ENCODE measurements at places on chromosomes 3 and 15. TPM values are rescaled to one million over a fixed set of nuclear protein-coding genes. Genes with fewer than 3 reads are reported as not detected.

DNA sequence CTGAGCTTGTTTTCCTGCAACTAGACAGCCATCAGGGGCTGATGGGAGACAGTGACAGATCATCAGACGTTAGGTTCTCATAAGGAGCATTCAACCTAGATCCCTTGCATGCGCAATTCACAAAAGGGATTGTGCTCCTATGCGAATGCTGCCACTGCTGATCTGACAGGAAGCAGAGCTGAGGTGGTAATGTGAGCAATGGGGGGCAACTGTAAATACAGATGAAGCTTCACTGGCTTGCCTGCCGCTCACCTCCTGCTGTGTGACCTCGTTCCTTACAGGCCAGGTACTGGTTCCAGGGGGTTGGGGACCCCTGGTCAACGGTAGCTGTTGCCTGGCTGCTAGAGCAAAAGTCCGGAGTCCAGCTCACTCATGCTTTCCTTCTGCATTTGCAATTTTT, 26.4 kb upstream of the KCNAB1 start:
- DNase-seq, result no peak

DNA sequence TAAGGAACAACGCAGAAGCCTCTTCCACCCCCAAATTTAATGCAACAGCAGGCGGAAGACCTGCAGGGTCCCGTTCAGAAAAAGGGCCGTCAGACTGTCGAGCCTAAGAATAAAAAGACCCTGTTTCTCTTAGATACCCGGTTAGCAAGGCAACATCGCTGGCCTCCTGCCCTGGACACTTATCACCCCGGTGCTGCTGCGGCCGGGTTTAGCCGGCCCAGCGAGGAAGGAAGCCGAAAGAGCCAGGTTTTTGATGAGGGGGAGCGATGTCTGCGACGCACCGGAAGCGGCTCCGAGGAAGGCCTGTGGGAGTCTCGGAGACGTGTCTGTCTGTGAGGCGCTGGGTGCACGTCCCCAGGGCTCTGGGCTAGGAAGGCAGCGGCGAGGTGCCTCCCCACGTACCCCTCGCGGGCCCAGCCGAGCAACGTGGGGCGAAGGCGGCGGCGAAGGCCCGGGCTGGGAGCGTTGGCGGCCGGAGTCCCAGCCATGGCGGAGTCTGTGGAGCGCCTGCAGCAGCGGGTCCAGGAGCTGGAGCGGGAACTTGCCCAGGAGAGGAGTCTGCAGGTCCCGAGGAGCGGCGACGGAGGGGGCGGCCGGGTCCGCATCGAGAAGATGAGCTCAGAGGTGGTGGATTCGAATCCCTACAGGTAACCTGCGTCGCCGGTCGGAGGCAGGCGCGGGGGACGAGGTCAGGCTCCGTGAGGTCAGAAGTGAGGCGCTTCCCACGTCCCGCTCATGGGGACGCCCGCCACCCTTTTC, at the start of gene UBA5:
TSS of gene UBA5 (plus strand) at position 278 of the 759 bp plus-strand sequence. CDS start at position 487, 209 bp downstream.
- peak; percentile 62 for DNase-seq

GRCh38 chr3:26438981-26439884, 183.3 kb upstream of the LRRC3B start:
- no peak for DNase-seq

GRCh38 chr15:96625256-96625655, 294.8 kb downstream of the NR2F2 start:
- DNase-seq, result no peak

GRCh38 chr3:170054204-170054603, 16.4 kb downstream of the GPR160 start:
- DNase-seq, result no peak

GRCh38 chr3:47347217-47347801, 33.5 kb upstream of the PTPN23 start:
- peak; percentile 34 for DNase-seq

GRCh38 chr3:45690336-45691035, 1.3 kb downstream of the SACM1L start:
- DNase-seq, result no peak

- no peak for DNase-seq
Measured at GRCh38 chr3:179432021-179432420, 19.2 kb downstream of the GNB4 start.

DNA sequence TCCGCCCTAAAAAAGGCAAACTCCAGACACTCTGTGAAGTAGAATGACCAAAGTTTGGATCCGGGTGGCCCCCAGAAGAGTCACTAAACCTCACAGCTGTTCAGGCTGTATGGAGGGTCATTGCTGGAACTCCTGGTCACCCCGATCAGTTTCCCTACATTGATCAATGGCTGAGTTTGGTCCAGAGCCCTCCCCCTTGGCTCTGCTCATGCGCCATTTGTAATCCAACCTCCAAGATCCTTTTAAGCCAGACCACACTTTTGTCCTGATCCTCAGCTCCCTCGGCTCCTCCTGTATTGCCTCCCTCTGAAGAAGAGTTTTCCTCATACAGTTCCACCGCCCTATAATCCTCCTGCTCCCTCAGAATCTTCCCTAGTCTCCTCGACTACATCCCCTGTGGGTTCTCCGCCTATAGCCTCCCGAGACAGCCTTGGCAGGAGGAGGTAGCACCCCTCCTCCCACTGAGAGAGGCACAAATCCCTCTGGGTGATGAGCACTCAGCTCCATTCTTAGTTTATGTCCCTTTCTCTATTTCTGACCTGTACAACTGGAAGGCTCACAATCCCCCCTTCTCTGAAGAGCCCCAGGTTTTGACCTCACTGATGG, 42.2 kb downstream of the ZBTB11 start:
- no peak for DNase-seq

- DNase-seq, result no peak
Measured at GRCh38 chr3:196216089-196216564, at the start of gene SLC51A. SLC51A (plus strand) TSS chr3:196216534; CDS start chr3:196216713, 179 bp downstream.

- DNase-seq, result no peak
Measured at GRCh38 chr15:84982301-84982920, 755 bp downstream of the PDE8A start.

DNA sequence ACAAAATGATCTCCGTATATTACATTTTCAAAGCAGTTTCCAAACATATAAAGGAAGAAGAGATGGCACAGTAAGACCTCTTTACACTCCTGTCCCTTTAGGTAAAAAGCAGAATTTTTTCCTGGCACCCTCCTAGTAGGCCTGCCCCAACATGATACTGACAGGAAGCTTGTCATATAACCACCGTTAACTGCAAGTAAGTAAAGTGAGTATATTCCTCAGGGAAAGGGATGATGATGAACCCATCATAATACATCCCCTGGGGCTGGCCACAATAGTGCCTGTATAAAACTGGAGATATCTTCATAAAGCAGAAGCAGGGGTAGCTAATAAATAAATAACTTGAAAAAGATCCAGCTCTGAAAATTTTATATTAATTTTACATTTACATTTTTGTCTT, 893.0 kb downstream of the DIPK2A start:
- DNase-seq, result no peak

DNA sequence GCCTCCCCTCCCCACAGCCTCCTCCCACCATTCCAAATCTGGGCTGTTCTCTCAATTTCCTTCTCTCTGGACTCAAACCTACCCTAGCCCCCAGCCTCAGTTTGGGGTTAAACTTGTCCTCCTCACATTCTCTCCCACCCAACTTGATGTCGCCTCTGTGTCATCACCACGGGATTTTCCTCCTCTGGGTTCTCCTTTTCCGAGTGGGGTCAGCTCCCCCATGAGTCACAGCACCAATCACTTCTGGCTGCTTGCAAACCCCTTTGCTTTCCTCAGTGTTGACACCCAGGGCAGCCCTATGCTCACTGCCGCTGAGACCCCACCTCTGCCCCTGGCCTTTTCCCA, 451 bp downstream of the CCR5AS start:
- DNase-seq, result no peak

GRCh38 chr3:197196192-197196591, 102.2 kb downstream of the DLG1 start:
- DNase-seq, result no peak

- DNase-seq, result no peak
Measured at GRCh38 chr3:89038869-89039268, 68.6 kb upstream of the EPHA3 start.

GRCh38 chr15:98541519-98541918, 106.8 kb upstream of the IGF1R start:
- DNase-seq, result no peak

DNA sequence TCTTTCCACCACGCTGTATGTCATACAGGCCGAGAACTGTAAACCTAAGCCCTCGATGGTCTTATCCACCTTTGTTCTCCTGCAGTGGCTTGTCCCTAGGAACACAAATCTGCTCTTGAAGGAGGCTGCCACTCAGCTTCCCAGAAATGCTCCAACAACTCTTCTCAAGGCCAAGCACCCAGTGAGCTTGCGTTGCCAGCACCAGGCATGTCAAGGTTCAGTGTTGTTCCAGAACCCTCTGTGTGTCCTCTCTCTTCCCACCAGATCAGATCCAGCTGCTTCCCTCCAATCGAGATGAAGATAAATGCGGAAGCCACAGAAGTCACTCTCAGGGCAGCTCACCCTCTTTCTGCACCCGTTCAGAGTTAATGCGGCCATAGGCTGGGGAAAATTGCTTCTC, 11.3 kb upstream of the MYZAP start:
- no peak for DNase-seq

DNA sequence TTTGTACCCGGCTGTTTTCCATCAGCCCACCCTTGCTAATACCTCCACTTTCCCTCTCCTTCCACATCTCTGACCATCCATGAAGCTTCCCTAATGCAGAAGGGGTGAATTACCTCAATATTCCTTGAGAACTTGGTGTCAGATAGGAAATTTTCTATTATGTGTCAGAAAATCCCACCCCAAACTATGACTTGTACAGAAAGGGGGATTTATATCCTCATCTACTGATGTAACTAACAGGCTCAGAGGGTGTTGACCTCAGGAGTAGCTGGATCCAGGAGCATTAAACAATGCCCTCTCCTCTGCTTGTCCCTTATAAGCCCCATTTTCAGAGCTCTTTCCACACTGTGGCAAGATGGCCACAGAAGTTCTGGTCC, 242.8 kb upstream of the TLE3 start:
- DNase-seq, result no peak

GRCh38 chr3:69784954-69785514, 45.8 kb downstream of the MITF start:
- DNase-seq, result peak; percentile 78

- no peak for DNase-seq
Measured at GRCh38 chr15:77557144-77557543, 75.6 kb downstream of the LINGO1 start.

GRCh38 chr3:65020281-65021160, 332.7 kb upstream of the ADAMTS9 start:
- DNase-seq, result no peak

Gene ROBO2
- not detected for total RNA-seq

Gene SLC15A2
- total RNA-seq, result not detected

Gene COL8A1
- total RNA-seq, result 26.9 TPM

Gene ITIH4
- 0.69 TPM for total RNA-seq

Gene MAGI1
- total RNA-seq, result 3.5 TPM

Gene ADAMTS17
- total RNA-seq, result not detected

Data from A172 (cell line).